ENCODE measurements at places on chromosomes 12 and 14.

DNA sequence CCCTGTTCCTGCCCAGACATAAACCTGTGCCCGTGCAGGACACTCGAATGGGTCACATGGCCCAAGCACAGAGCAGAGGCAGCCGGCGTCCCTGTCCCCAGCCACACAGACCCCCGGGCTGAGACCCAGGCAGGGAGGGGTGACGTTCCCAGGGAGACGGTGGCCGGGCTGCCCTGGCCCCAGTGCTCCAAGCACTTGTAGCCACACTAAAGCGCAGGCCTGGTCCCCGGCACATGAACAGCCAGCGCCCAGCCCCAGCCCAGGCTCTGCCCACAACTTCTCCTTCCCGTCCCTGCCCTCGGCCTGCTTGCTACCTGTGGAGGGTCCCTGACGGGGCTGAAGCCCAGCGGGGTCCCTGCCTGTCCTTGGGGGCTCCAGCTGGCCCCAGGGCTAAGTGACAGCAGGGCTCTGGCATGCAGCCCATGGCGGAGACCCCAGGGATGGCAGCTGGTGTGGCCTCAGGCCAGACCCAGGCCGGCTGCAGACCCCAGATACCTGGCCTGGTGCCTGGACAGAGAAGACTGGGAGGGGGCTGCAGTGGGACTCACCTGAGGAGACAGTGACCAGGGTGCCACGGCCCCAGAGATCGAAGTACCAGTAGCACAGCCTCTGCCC, 338.4 kb downstream of the TMEM121 start:
- DNase-seq = no peak

DNA sequence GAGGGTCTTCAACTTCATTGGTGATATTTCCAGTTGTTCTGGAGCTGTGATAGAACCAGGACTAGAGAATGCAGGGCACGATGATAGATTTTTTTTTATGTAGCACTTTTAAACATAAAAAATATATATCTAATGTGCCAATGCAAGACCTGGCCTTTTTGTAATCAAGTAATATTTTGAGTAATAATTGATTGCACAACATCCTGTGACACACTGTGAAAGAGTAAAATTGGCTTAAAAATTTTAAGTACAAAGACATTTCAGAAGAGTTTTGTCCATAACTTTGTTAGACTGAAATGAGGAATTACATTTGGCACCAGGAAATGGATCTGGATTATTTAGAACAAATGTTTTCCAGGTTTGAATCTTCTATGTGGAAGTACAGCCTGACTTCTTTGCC, 22.1 kb downstream of the PRKCH start:
- no peak for DNase-seq

GRCh38 chr14:101980700-101981099, 16.3 kb downstream of the DYNC1H1 start:
- DNase-seq = peak; percentile 93

DNA sequence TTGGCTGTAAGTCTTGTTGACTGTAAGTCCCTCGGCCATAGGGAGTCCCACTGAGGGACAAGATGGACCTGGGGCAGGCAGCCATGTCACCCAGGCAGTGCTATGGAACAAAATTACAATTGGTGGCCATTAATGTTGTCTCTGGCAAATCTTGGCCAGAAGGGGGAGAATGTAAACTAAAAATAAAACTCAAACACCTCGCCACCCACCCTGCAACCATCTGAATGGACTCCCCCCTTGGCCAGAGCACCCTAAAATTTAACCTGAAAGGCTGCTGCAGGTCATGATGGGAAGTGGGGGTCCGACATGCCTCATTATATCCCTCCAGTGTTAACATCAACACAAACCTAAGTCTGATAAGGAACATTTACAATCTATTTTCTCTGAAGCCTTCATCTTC, 8.2 kb downstream of the SLC22A17 start:
- DNase-seq = no peak

DNA sequence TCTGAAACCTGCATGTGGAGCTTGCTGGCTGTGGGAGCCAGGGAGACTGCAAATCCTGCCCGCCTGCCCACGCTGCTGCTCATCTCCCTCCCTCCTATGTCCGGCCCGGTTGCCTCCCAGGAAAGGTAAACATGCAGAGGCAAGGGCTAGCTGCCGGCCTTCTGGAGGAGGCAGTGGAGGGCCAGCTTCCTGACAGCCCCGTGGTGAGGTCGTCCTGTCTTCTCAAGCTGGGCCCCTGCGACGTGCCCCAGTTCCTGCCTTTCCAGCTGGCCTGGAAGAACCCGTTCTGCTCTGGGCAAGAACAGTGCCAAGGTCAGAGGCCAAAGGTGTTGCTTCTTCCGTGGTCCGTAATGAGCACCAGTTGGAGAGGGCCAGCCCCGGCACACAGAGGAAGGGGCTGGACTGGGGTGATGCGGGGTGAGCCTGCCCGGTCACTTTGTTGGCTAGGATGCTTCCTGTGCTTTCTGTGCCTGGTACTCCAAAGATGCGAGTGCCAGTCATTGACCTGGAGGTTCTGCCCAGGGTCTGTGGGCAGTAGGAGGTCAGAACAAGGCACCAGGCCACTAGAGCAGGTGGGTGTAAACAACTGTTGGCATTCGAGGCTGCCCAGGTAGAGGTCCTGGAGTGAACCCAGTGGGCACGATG, 25.3 kb downstream of the TPCN1 start:
- no peak for DNase-seq

DNA sequence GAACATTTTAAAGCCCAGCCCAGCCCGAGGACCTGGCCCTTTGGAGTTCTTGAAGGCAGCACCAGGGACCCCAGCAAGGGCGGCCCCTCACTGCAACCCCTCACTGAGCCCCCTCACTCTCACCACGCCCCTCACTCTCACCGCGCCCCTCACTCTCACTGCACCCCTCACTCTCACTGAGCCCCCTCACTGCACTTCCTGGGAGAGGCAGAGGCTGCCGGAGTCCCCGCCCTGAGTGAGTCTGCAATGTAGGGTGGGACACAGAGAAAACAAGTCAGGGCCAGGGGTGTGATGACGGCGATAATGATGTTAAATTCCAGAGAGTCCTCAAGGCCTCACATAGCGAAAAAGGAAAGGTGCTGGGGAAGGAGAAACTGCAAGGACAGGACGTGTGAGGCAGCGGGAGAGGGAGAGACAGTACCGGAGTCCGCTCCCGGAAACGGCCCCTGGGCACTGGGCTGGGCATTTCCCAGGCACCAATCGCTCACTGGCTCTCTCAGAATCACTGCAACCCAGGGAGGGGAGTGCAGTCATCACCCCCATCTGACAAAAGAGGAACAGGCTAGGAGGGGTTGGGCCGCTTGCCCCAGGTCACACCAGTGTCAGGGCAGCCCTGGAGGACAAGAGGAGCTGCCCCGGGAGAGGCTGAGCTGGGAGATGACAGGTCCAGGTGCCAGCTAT, 24.9 kb downstream of the CCDC88C start:
- DNase-seq = no peak

GRCh38 chr12:90396556-90396955, 558.4 kb downstream of the CCER1 start:
- DNase-seq = no peak

- DNase-seq = no peak
Observed at GRCh38 chr14:65790172-65790815, 377.8 kb downstream of the FUT8 start.

GRCh38 chr14:26056036-26056616, 541.7 kb downstream of the NOVA1 start:
- no peak for DNase-seq

DNA sequence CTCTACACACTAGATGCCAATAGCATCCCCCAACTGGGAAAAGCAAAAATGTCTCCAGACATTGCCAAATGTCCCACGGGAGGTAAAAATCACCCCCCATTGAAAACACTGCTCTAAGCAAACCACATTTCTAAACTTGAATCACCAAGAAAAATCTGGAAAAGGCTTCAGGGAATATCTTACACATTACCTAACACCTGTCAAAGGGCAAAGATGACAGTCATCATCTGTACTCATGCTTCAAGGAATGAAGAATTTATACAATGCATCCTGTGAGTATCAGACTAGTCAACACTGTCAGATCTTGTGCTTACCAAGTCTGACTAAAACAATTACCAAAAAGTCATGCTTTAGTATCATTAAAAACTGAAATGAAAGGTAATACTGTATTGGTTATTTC, 161.6 kb upstream of the SOX5 start:
- DNase-seq = peak; percentile 60

GRCh38 chr12:104010606-104011169, 39.3 kb downstream of the GLT8D2 start:
- no peak for DNase-seq

DNA sequence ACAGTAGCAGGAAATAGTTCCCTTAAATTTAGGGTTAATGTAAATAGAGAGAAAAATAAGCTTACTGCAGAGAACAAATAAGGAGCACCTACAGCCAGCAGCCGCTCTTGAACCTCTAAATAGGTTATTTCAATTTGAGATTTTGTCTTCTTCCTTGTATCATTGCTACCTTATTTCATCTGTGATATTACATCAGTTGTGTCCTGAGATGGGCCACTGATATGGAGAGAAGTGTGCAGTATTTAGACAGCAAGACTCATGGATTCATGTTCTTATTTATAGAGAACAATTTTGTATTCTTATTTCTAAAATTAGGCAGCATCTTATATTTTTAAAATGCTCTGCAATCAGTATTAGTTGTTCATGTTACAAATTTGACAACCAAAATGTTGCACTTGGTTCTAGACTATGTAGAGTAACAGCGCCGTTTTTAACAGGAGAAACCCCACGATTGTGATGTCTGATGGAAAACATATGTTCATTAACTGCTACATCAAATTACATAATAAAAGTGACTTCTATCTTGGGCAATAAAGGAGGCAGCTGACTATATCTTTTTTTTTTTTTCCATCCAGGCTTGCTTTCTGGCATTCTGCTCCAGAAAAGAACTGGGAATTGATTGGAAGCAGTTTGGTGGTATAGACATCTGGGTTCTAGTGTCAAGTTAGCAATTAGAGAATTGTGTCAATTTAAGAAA, 117.9 kb downstream of the CAND1 start:
- DNase-seq = no peak

DNA sequence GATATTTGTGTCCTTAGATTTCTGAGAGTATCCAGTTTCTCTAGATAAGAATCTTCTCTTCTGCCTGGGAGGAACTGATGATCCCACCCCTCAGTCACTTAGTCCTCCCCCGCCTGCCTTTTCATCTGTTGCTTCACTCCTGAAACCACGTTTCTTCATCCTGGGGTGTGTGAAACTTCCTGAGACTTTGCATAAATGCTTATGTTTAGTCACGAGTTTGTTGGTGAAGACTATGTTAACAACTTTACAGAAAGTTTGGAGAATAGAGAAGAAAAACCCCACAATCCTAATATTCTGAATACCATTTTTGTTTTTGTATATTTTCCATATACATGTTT, 33.2 kb downstream of the MARK3 start:
- no peak for DNase-seq

DNA sequence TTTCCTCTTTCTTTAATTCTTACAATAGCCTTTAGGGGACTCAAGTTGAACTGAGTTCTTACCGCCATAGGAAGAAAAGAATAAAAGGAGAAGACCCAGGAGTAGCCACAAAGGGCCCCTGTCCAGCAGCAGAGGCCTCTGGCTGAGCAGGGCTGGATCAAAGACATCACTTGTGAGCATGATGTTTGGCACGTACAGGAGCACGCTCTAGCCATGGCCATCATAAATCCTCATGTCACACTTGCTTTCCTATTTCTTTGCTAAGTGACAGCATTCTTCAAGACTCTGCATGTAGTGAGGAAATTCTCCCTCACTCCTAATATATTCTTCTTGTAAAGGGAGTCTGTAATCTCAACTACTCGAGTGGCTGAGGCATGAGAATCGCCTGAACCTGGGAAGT, 15.7 kb downstream of the CLEC4C start:
- DNase-seq = no peak

DNA sequence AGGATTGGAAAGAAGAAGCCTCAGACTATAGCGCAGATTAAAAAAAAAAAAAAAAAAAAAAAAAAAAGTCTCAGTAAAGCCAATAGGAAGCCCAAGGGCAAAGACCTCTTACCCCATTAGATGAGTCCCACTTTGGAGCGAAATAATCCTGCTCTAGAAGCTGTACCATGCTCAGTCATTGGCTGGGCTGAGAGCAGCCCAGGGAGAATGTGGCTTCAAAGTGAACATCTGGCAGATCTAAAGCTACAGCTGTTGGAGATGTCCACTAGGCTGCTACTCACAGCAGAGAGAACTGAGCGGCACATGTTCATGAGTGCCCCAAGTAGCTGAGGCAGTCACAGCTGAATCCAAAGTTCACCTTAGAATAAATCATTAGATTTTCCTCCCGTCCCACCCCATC, 560.9 kb downstream of the MED13L start:
- DNase-seq = no peak

- DNase-seq = no peak
Observed at GRCh38 chr14:22852940-22853767, 16.8 kb downstream of the MMP14 start.

- DNase-seq = no peak
Observed at GRCh38 chr12:40580346-40580745, 111.9 kb upstream of the CNTN1 start.

- no peak for DNase-seq
Observed at GRCh38 chr14:91870001-91870400, 2.7 kb upstream of the TC2N start.
